ENCODE measurements at places on chromosomes 7 and 10.

DNA sequence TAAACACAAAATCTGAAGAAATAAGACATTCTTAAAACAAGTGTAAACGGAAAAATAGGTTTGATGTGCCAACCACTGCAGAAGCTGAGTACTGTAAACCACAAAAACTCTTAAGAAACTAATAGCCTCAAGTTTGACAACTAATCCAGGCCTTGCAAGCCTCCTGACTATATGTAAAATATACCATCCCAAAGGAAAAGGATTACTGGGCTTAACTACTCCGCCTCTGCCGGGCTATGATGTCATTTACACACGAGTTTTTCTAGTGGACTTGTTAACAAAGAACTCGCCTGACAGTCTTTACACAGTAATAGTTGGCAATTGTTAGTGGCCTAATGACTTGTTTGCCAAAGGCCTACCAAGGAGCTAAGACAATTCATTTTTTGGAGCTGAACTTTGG, 2.1 kb downstream of the KIF5B start:
- peak; percentile 72 for DNase-seq

GRCh38 chr10:128710798-128711183, 584.6 kb upstream of the MKI67 start:
- DNase-seq = no peak

GRCh38 chr7:143902332-143902899, 440 bp upstream of the TCAF1 start:
- DNase-seq = no peak

DNA sequence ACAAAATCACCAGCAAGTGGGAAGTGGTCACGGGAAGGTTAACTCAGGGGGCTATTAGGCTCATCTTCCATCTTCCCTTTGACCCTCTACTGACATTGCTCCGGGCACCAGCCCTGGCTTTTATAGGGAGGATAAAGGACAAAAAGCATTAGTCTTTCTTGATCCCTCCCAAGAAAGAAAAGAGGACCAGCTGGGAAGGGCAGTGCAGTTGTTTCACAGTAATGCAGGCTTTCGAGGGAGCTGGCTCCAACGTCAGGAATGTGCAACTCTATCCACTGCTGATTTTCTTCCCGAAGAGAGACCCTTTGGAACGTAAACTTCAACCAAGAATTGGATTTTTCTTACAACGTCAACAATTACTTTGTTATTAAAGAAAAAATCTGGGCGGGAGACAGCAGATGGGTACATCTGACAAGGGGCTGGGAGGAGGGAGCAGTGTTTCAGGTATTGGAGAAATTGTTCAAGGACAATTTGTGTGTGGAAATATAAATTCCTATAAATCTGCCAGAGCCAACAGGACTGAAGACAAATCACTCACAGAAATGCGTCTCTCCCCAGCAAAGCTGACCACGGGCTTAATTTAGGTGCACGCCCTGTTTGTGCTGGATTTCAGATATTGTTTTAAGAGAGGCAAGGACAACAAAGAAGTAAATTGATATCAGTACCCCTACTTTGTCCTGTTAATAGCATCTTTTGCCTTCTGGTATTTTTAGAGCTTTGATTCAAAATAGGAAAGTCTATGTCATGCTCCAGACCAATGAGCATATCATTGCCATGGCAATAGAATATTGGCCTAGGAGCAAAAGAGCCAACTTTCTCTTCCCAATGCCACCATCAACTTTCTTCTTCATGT, 23.4 kb upstream of the ARID5B start:
- no peak for DNase-seq

- DNase-seq = no peak
Observed at GRCh38 chr7:156703209-156703608, 62.6 kb downstream of the RNF32 start.

DNA sequence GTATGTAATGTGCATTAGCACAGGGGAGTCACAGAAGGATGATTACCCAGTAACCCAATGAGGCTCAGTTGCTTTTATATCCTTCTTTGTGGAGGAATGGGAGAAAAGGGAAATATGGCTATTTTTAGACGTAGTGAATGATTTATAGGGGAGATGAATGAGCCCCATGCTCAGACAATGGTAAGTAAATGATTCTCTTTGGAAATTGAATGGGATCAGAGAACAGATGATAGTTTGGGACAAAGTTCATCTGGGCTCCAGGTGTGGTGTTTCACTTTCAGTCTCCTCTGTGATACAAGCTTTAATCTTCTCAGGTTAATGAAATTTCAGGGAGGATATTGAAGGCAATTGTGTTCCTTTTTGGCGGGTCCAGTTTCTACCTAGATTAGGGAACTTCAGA, 63.0 kb upstream of the MPP7 start:
- no peak for DNase-seq

DNA sequence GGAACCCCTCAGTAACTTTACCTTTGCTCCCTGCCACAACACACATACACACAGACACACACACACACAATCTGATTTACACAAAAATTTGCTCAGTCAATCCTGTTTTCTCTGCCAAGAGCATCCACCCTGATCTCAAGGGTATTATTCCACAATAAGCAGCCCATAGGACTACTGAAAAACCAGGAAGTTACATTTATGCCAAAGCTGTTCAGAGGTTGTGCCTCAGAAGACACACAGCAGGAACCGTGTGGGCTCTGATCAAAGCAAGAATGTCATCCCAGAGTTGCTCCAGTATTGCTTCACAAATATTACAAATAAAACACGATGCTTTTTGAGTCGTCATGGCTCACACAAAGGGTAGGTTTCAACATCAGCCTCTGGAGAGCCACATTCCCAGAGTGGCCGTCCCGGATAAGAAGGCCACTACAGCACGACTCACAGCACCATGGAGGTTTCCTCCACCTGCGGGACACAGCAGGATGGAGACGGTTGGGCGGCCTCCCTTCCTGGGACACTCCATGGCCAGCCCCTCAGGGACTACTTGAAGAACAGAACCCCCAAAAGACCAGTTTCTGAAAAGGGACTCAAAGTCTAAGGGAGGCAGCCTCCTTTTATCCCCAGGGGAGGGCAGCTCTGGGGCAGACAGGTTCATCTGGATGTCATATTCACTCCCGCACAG, 1.6 kb downstream of the AIFM2 start:
- DNase-seq = peak; percentile 19

DNA sequence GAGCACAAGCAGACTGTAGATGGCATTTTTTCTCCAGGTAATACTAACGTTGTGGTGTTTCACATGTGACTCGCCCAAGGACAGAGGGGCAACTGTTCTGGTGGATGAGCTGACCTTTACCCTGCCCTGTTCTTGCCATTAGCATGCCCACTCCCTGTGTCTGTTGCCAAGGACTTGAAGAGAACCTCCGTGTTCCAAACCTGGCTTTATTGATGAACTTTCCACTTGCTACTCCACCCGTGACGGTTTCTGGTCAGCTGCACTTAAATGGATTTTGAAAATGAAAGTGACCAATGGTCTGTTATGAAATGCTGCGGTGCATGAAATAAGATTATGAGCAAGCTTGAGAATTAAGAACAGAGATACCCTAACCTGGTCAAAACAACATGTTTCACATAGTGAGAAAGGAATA, 30.4 kb downstream of the LRRC4 start:
- no peak for DNase-seq

GRCh38 chr10:99551158-99551557, 18.4 kb downstream of the NKX2-3 start:
- peak; percentile 28 for DNase-seq

DNA sequence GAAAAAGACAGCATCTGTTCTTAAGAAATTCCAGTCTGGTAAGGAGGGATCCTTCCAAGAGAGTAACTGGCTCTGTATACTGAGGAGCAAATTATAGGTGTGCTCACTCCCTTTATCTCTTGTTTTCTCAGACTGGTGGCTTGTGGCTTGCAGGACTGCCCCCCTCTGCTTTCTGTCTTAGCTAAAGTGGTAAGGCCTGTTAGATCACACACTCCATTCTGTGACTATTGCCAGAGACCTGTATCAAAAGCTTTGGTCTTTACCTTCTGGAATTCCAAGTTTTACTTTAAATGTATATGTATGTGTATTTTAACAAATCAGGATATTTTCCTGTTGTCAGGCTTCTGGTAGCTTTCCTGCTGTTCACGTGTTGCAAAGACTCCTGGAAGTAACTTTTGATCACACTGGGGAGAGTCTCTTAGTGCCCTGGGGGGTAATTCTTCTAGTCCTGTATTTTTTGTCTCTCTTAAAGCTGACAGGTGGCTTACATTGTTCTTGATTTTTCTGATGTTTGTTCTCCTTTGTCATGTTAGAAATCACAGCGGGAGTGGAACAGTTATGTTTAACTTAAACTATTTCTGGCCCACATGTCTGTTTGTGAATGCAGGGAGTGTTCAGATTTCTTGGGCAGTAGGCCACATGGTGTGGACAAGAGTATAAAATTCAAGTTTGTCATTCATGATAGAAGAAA, 99.0 kb downstream of the PLPP4 start:
- no peak for DNase-seq

DNA sequence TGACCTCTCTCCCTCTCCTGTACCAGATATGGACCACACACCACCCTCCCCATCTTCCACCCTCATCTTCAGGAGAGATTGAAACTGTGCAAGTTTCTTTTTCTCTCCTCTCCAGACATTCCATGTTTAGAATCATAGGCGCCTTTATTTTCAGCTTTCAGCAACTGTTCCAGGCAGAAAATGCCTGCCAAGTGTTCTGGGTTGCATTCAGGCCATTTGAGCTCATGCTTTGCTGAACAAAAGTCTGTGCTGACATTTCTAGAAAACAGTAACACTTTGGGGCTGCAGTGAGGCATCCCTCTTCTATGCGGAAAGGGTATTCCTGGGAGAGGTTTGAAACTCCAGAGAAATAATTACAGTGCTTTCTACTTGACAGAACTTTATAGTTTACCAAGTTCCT, 361.7 kb downstream of the GPAM start:
- peak; percentile 51 for DNase-seq

GRCh38 chr7:48085433-48085791, 3.7 kb upstream of the UPP1 start:
- DNase-seq = peak; percentile 38

DNA sequence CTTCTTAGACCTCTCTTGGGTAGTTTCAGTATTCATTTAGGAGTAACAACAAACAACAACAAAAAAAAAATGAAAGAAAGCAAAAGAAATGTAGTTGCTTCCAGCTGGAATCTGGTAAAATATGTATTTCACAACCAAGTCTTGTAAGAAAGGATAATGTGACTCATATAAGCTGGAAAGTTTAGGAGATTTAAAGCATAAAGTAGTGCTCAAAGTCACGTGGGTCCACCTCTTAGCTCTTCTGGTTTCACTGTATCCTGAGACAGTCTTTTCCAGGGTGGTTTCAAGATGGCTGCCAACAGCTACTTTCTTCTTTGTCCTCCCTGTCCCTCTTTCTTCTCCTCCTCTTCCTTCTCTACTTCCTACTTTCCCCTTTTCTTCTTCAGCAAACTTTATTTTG, 69.5 kb upstream of the CDK13 start:
- DNase-seq = no peak

- DNase-seq = no peak
Observed at GRCh38 chr7:47574482-47575329, 7.2 kb downstream of the TNS3 start.

DNA sequence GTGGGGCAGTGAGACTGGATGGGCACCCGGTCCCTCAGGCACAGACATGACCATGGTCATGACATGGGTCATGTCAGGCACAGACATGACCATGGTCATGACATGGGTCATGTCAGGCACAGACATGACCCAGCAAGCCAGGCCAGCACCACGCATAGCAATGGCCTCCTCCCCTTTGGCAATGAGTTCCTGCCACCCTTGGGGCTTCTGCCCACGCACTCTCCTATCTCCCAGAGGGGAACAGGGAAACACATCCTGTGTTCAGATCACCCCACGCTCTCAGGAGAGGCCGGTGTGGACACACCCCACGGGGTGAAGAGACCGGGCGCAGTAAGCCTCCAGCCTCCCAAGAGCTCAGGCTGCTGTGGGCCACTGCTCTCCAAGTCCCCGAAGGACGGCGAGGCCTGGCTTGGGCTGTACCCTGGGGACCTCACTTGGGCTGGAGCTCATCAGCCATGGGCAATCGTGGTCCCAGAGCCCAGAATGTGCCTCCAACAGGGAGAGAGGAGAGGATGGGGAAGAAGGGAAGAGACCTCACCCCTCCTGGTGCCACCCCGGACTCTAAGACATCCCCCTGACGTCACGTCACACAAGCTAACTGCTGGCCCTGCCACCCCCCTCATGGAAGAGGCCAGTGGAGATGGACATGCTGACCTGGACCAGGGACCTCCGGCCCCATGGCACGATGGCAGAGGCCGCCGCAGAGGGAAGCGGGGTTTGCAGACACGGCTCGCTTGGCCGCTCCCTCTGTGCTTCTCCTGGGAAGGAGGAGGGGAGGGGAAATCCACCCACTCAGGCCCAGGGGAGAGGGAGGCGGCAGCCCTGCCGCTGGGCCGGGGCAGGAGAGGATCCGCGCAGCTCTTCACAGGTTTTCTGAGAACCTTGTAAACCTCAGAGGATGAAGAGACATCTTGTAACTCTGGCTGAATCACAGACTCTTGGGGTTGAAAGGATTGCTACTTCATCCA, 269.6 kb downstream of the ELFN1 start:
- DNase-seq = no peak

- no peak for DNase-seq
Observed at GRCh38 chr7:50138101-50138500, 45.1 kb upstream of the ZPBP start.

DNA sequence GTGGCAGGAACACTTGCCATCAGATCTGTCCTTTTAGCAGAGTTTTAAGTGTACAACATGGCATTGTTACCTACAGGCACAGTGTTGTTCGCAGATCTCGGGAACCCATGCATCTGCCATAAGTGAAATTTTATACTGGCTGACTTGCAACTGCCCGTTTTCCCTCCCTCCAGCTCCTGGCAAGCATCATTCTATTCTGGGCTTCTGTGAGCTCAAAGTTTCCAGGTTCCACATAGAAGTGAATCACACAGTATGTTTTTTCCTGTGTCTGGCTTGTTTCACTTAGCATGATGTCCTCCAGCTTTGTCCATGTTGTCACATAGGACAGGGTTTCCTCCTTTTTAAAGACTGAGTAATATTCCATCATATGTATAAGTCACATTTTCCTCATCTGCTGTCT, 56.6 kb downstream of the C10orf143 start:
- DNase-seq = no peak

- no peak for DNase-seq
Observed at GRCh38 chr10:17915181-17915580, 36.5 kb upstream of the SLC39A12 start.

- DNase-seq = no peak
Observed at GRCh38 chr10:102918817-102919245, 737 bp downstream of the CNNM2 start.
